ENCODE measurements at places on chromosomes 7 and 10.

GRCh38 chr7:104914421-104914820, 99.6 kb upstream of the KMT2E start:
- DNase-seq = no peak

- no peak for DNase-seq
Measured at GRCh38 chr10:30313579-30314350, 35.3 kb downstream of the MTPAP start.

- DNase-seq = no peak
Measured at GRCh38 chr10:7634142-7634894, 32.4 kb downstream of the ITIH5 start.

GRCh38 chr7:149310990-149311573, 49.1 kb downstream of the ZNF783 start:
- no peak for DNase-seq

- DNase-seq = no peak
Measured at GRCh38 chr7:123791001-123791400, 42.2 kb upstream of the WASL start.

GRCh38 chr7:143849785-143850479, 52.0 kb downstream of the TCAF1 start:
- no peak for DNase-seq

DNA sequence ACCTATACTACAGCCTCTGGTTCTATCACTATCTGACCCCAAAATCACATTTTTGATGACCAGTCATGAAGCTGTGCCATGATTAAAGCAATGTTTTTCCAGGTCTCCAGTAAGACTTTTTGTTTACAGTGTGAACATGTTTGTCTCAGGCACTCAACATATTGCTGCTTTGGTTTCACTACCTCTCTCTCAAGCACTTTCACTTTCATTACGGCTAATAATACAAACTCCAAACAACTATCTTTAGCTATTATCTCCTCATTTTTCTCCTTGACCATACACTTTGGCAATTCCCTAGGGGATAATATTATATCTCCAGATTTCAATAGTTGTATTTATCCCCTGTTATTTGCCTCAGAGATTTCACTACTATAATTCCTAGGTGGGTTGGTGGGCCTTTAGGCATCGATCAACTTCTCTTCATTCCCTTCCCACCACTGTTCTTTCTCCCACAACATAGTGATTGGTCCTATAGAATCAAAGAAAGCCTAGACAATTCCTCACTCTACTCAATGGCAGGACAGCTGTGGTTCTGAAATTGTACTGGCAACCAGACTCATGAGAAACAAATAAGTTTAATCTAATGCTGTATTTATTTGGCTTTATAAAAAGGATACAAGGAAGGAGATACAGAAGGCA, 261.4 kb upstream of the ZWINT start:
- no peak for DNase-seq

DNA sequence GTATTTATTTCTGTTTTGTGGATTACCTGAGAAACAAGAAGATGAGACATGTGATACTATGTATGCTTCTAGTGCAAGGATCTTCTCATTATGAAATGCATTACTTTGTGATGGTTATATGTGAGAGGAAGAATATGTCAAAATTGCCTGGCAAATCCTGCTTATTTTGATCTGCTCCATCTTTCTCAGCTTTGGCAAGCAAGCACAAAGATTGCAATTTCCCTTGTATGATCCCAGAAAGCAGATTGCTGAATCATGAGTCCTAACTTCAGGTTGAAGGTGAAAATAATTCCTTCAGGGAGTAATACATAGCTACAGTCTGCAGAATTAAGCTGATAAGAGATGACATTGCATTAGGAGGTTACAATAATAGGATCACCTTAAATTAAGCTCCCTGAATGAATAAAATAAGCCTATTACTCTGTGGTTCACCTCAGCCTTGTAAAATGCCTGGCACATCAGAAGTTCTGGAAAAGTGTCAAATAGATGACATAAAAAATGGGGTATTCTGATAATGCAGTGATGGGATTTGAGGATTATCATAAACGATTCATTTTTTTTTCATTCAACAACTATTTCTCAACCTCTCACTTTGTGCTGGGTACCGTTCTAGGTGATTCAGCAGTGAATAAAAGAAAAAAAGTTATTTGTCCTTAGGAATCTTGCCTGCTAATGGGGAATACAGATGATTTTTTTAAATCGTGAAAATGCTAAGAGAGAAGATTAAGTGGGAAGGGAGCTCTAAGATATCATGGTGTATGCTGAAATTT, 120.7 kb downstream of the CHN2 start:
- no peak for DNase-seq

DNA sequence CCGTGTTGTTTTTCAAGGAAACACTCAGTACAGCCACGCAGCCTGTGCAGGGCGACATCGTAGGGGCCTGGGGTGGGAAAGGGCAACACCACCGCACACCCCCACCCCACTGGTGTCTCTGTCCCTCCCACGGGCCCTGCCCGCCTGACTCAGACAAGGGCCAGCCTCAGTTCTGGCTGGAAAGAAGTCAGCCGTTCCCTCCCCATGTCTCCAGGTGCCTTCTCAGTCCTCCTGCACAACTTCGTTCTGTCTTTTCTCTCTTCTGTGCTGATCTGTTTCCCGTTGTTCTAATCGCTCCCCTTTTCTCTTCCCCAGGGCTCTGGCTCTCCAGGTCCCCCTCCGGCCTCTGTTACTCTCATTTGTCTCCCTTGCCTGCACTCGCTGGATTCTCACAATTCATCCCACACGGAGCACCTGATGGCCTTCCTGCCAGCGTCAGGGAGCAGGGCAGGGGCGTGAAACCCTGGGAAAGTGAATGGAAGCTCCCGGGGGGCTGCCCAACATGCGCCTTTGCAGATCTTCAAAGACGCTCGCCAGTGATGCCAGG, 97.7 kb downstream of the WDR37 start:
- DNase-seq = no peak

DNA sequence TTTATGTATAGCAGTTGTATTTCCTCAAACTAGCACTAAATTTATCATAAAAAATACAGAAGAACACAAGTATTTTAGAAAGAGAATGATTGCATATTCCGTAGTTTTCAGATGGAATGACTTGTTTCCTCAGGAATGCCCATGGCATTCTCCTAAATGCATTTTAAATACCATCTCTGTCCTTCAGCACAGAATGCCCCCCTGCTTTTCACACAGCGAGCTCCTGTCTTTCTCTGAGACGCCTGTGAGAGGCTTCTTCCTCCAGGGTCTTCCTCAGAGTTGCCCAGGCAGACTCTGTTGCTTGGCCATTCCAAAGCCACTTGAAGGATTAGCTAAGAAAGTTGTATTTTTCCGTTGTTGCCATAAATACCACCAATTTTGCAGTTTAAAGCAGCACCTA, 10.1 kb downstream of the LANCL2 start:
- no peak for DNase-seq

DNA sequence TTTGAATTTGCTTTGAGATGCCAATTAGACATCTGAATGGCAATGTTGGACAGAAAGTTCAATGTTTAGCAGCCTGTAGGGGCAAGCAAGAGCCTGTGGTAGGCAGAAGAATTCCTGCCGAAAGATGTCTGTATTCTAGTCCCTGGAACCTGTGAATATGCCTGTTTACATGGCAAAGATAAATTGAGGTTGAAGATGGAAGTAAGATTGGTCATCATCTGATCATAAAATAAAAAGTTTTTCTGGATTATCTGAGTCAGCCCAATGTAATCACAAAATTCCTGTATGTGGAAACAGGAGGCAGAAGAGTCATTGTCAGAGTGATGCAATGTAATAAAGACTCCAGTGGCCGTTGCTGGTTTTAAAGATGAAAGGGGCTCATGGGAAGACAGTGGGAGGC, 430.5 kb downstream of the MDFIC start:
- DNase-seq = no peak

DNA sequence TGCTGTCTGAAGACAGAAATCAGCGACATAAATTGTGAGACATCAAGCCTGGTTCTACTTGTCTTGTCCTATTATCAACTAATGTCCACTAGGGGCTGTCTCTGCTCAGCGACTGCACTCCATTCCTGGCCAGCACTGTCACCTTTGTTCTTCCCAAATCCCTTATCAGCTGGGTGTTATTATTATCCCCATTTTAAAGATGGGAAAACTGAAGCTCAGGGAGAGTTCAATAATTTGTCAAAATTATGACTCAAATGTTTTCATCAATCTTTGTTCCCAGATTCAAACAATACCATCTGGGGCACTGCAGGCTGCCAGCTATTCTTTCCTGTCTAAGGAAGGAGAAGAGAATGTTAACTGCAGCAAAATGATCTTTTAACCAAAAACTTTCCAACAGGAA, 431.6 kb upstream of the NFE2L3 start:
- DNase-seq = no peak

DNA sequence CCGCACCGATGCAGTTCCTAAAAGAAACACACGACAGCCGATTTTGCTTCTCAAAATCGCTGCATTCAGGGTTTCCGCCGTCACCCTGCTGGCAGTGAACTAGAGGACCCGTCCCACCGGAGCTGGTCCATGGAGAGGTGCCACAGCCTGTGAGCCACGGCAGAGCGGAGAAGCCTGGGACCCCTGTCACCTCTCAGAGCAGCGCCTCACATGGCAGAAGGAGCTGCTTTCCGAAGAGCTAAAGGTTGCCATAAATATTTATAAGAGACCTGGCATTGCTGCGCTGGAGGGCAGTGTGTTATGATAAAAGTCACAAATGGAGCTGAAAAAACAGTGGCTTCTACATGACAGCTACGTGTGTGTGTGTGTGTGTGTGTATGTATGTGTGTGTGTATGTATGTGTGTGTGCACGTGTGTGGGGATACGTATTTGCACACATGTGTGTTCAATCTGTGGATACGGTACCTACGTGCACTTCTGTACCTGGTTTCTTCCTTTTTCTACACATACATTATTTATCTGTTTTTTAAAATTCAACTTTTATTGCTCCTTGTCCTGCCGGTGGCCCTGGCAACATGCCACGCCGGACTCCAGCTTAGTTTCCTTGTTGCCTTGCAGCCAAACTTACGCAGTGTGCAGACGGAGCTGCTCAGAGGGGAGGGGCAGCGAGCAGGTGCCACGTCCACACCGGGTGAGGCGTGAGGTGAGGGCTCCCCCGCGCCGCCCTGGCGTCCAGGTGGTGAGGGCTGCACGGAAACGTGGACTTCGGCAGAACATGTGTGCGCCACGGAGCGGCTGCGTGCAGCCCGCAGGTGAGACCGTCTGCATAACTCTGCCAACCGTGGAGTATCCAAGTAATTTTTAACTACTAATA, 115.2 kb upstream of the PITRM1 start:
- DNase-seq = no peak

GRCh38 chr10:128982616-128982915, 484.5 kb upstream of the MGMT start:
- DNase-seq = no peak

DNA sequence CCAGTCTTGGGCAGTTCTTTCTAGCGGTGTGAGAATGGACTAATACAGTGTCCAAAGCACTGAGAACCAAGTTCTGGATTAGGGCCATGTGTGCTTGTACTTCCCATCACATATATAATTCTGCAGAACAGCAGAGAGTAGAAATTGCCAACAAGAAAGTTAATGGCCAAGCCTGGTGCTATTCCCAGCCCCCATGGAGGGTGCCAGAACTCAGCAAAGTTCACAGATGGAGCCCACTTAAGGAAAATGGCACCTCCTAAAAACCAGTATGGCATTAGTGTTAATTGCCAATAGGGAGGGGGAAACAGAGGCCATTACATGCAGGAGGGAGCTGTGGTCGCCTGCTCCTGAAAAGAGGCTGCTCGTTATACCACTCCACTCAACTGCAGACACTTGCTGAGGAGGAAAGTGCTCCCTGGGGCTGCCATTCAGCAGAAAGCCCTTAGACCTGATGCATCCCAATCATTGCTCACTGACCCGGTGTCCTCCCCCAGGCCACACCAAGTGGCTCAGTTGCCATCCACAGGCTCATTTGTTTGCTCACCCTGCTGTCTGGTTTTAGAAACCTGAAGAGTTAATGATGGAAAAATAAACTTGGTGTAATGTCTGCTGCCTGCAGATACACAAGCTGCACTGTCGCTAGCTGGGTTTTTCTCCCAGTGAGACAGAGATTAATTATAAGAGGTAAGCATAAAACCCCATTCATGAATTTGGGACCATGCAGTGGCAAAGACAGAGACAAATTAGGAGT, 280.6 kb downstream of the GFRA1 start:
- no peak for DNase-seq

DNA sequence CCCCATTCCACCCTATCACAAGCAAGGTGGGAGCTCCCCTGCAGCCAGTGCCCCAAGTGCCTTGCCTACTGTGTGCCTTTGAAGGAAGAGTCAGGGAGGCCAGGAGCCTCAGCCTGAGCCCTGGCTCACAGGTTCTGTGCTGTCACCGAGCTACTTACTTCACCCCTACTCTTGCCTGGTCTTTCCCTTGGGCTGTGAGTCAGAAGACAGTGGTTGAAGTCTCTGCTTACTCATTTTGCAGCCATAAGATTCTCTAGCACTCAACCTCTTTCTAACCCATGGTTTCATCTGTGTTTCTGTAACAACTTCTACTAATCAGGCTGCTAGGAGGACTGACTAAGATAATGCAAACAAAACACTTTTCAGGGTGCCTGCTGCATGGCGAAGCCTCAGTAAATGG, 114.5 kb downstream of the PLCE1 start:
- DNase-seq = no peak

DNA sequence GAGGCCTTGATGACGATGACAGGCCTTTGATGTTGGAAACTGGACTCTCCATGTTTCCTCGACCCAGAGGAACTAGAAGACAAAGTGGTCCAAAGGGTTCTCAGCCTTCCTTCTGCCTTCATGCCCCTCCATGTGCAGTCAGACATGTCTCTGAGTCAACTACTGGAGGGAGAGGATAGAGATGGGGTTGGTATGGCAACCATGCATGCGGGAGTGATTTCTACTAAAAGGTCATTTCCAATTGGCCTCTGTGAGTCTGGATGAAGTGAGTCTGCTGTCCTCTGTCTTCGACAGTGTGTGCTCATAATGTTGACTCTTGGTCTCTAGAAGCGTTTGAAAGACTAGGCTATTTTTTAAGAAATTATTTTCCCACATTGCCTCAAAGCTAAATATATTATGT, 29.2 kb downstream of the STK17A start:
- DNase-seq = no peak

- no peak for DNase-seq
Measured at GRCh38 chr7:117875566-117875965, 2.3 kb upstream of the CTTNBP2 start.

- no peak for DNase-seq
Measured at GRCh38 chr10:67667035-67667425, 29.0 kb downstream of the CTNNA3 start.

- DNase-seq = no peak
Measured at GRCh38 chr7:102916426-102916825, 3.6 kb downstream of the LRRC17 start.

- no peak for DNase-seq
Measured at GRCh38 chr7:90836937-90837336, 240.8 kb downstream of the CDK14 start.

GRCh38 chr10:42490368-42490767, 148.0 kb downstream of the ZNF33B start:
- no peak for DNase-seq

Measured in activated naive CD8-positive, alpha-beta T cell treated with anti-CD3 and anti-CD28 coated beads, Interleukin-2, amount 10 ng/mL, durations not matched to agents 7 days and 5 days (primary cell).